HuH-7 (cell line): ENCODE measurements at places on chromosomes 3 and 15.

DNA sequence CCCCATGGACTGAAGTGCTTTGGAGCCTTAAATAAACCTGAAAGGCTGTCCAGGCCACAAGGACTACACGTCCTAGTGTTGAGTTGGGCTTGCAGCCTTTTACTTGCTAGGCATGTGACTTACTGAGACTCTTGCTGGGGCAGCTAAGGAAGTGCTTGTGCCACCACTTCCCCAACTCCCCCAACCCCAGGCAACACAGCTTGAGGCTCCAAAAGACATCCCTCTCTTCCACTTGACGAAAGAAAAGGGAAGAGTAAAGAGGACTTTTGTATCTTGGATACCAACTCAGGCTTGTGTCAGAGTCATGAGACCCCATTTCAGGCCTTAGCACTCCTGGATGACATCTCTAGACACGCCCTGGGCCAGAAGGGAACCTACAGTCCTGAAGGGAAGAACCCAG, 109.8 kb downstream of the XRN1 start:
- no peak for DNase-seq

DNA sequence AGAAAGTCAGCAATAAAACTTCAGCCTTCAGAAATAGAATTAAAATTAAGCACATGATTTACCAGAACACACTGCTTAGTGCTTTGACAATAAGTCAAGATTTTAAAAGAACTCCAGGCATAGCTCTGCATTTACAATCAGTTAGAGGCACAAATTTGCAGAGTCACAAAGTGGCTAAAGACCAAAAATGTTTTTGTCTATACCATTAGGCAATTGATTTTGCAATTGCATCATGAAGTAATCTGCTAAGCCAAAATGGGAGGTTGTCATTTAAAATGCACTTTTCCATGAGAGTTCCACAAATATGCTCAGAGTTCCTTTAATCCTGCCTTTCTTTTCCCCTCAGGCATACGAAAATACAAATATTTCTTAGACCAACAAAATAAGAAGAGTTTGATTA, 10.1 kb upstream of the DCP1A start:
- no peak for DNase-seq

DNA sequence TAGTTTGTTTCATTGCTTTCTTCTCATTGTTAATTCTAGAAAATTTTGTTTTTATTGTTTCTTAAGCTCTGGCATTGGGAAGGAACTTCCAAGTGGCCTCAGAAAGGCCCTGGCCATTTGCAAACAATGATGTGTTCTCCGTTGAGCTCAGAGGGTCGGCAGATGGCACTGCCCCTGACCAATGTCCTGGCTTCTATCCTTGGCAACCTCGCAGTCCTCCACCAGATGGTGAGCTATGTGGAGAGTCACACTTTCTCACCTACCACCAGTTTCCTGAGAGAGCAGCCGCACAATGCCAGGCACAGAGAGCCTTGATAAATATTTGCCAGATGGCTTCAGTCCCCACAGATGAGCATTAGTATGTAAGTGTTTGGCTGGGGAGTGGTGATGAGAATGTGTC, 343.7 kb downstream of the EPHB1 start:
- DNase-seq = no peak

- DNase-seq = no peak
Measured at GRCh38 chr3:107943786-107944523, 146.9 kb downstream of the CD47 start.

DNA sequence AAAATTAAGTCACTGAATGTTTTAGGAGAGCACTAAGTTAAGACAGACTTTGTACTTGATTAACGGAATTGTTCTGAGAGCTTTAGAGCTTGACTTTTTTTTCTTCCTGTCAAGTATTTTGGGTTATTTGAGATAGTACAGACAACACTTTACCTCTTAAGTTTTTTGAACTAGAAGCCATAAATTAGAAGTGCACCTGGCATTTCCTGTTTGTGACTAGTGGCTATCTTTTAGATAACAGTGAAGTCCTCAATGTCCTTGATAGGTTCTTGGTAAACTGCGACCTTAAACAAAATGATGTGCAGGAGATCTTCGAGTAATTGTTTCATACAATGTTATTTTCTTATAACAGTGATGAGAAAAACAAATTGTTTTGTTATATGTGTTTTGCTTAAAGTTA, 213.9 kb downstream of the TP63 start:
- no peak for DNase-seq

- no peak for DNase-seq
Measured at GRCh38 chr15:68621535-68621934, 42.7 kb downstream of the CORO2B start.

- no peak for DNase-seq
Measured at GRCh38 chr3:56269755-56270535, 198.3 kb downstream of the ERC2 start.

DNA sequence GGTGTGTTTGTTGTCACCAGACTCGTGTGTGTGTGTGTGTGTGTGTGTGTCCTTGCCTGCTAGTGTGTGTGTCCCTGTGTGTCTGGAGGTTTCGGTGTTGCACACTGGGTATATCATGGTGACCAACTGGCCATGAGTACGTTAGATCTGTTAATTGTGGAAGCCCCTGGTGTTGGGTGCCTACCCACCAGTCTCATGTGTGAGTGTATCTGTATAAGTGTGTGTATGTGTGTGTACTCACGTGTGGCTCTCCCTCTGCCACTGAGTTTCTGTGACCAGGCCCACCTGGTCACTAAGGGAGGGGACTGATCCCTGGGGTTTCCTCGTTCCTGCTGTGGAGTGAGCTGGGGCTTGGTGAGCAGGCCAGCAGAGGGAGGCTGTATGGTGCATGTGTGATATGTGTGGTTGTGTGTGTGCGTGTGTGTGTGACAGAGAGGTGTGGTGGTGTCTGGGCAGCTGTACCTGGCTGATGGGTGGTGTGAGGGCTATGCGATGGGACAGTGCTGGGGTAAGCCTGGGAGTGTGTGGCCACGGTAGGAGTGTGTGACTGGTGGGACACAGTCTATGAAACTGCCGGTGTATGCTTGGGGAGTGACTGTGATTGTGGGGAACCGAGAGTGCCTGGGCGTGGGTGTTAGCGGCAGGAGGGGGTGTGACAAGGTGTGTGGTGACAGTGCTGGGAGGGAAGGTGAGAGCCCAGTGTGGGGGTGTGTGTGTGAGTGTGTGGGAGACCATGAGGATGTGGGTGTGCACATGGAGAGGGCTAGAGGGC, 1.8 kb downstream of the PRKCD start:
- DNase-seq = no peak

DNA sequence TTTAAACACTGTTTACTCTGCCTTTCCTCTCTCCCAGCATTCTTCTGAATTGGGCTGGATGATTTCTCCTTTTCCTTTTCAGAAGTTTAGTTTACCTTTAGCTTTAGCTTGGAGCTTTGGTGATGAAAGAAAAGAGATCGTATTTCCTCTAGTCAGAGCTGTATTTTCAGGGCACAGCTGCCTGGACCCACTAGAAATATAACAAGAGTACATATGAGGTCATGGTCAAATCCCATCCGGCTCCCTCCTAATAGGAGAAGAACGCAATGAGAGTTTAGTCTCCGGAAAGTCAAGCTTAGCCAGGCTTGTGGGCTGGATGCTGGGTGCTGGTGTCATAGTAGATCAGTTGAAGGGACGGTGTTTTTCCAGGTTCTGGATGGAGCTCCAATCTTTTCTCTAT, 177.1 kb upstream of the PFN2 start:
- DNase-seq = no peak

DNA sequence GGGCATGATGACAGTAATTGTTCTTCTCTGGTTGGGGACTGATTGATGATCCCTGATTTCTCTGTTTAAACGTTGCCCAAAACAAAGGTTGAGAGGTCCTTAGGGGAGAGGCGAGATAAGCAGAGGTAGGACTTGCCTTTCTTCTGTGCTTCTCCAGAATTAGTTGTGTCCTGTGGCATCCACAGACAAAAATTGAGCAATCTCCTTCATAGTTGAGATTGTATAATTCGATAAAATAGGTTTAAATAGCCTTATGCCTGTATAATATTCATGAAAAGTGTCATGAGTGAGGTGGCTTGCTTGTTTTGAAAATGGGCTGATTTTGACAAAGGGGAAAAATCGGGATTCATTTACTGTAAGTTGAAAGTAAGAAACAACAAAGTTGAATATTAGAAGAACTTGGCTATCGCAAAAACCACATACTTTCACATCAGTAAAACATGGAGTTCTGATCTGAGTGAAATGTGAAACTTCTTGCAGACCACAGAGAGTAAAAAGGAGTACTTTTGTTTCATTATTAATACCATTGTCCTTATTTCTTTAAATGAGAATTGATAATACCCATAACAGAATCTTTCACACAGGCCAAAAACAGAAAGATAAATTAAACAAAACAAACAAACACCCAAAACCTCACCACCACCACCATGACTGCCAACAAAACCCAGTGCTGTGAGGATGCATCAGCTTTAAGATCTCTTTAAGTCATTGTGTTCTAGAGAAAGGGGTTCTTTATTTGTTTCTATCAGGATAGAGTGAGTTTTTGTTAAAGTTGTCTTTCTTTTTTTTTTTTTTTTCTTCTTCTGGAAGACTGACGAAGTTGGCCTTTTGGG, 155.7 kb downstream of the LPP start:
- DNase-seq = no peak

- no peak for DNase-seq
Measured at GRCh38 chr3:160041465-160041864, 52.8 kb downstream of the IL12A start.

GRCh38 chr3:116230431-116231020, 214.8 kb downstream of the LSAMP start:
- DNase-seq = no peak
